ENCODE measurements at places on chromosomes 3 and 15.
A peak's percentile ranks its signal among the peaks of the same experiment; 100 is the strongest.

DNA sequence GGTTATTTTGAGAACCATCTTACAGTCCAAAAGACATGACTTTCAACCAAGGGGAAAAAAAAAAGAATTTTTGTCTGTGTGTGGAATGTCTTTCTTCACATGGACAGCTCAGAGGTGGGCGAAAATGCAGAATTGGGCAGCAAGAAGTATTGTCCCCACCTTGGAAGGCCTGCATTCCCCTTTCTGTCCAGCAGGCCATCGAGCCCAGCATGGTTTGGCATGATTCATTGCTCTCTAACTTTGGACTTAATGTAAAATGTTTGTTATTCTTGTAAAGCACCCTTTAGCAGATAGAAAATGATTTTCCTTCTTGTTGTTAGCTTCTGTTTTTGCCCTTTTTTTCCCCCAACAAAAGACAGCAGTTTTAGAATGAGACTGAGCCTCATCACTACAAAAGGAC, 12.4 kb downstream of the MYO1E start:
- no peak overlapping the region for H3K27ac ChIP-seq
- H3K36me3 ChIP-seq = peaks cover 7% of the 10 kb centered on the region
- H3K4me1 ChIP-seq = peaks cover 30% of the 10 kb centered on the region

GRCh38 chr3:104359546-104359945, 1007.2 kb upstream of the ALCAM start:
- H3K27ac ChIP-seq = peak overlapping the region; percentile 91
- H3K36me3 ChIP-seq = no peaks in the 10 kb centered on the region
- peak overlapping the region; percentile 34 for H3K4me3 ChIP-seq

DNA sequence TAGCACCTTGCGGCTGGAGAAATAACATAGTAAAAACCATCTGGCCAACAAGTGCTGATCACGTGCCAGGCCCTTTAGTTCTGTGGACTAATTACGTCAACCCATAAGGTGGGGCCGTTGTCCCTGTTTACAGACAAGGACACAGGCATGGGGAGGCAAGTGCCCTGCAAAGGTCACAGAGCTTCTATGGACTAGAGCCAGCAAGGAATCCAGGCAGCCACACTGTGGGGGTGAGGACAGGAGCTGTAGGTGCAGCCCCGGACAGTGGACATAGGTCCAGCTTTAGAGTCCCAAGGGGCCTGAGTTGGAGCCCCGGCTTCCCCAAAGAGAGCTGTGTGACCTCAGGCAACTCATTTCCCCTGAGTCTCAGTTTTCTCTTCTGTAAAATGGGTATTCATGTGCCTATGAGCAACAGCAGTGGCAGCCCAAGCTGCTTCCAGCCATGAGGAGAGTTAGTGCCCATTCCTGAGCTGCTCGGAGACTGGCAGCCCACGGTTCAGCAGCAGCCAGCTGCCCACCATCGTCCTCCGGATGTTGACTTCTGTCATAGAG, 13.9 kb downstream of the CHST13 start:
- H3K4me1 ChIP-seq = peaks cover 13% of the 10 kb centered on the region
- H3K4me3 ChIP-seq = no peak overlapping the region
- DNase-seq = peak; percentile 70
- H3K27ac ChIP-seq = no peak overlapping the region

- H3K36me3 ChIP-seq = no peaks in the 10 kb centered on the region
- H3K4me3 ChIP-seq = no peak overlapping the region
- H3K4me1 ChIP-seq = no peaks in the 10 kb centered on the region
Measured at GRCh38 chr3:117165601-117166051, 456.0 kb downstream of the TUSC7 start.

- DNase-seq = no peak
- peaks cover 2% of the 10 kb centered on the region for H3K36me3 ChIP-seq
- no peak overlapping the region for H3K27ac ChIP-seq
- H3K4me3 ChIP-seq = no peak overlapping the region
Measured at GRCh38 chr15:94130504-94130903, 100.9 kb upstream of the MCTP2 start.

DNA sequence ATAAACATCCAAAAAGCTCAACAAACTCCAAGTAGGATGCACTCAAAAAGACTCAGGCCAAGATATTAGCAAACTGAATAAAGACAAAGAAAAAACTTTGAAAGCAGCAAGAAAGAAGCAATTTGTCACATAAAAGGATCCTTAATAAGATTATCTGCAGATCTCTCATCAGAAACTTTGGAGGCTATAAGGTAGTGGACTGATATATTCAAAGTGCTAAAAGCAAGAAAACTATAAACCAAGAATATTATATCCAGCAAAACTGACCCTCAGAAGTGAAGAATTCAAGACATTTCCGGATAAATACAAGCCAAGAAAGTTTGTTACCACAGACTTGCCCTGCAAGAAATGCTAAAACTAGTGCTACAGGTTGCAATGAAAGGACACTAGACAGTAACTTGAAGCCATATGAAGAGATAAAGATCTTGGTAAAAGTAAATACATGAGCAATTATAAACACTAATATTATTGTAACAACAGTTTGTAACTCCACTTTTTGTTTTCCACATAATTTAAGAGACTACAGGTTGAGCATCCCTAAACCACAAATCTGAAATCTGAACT, 23.6 kb downstream of the C3orf33 start:
- H3K27ac ChIP-seq = no peak overlapping the region
- no peaks in the 10 kb centered on the region for H3K27me3 ChIP-seq
- no peak for DNase-seq
- no peak overlapping the region for H3K4me3 ChIP-seq
- H3K36me3 ChIP-seq = peaks cover 8% of the 10 kb centered on the region
- H3K4me1 ChIP-seq = peaks cover 19% of the 10 kb centered on the region

DNA sequence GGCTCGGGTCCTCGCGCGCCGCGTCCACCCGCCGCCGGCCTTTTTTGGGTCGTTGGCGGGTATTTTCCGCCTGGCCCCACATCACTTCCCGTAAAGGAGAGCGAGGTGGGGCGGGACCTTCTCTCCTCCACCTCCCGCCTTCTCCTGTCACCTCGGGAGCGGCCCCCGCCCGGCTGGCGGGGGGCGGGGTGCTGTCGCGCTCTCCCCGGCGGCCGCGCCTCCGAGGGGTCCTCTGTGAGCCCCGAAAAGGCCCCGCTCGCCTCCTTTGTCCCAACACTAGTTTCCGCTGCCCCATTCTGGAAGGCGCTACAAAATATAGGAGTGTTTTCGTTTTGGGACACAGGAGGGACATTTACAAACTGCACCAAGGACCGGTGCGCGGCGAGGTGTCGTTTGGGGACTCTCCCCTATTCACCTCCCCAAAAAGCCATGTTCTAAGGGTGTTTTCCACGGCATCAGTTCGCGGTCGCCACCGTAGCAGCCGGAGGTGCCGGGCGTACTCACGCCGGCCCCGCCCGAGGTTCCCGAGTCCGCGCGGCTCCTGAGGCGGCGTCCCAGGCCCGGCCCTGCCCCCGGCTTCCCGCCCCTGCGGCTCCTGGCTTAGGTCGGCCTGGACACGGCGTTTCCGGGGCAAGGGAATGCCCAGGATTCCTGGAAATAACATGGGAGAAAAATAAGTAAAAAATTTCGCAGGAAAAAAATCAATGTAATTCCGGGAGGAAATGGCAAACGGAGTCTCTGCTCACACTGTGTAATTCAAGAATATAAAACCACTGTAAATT, at the start of gene RAB27A:
Gene RAB27A (minus strand): TSS at position 68 of the 782 bp plus-strand sequence. CDS start 54,879 bp downstream, outside the sequence.
- peaks cover 14% of the 10 kb centered on the region for H3K4me1 ChIP-seq
- no peaks in the 10 kb centered on the region for H3K36me3 ChIP-seq
- H3K27me3 ChIP-seq = no peaks in the 10 kb centered on the region
- H3K4me3 ChIP-seq = peak within 1 kb of the TSS; percentile 86
- peak within 1 kb of the TSS; percentile 84 for H3K27ac ChIP-seq

DNA sequence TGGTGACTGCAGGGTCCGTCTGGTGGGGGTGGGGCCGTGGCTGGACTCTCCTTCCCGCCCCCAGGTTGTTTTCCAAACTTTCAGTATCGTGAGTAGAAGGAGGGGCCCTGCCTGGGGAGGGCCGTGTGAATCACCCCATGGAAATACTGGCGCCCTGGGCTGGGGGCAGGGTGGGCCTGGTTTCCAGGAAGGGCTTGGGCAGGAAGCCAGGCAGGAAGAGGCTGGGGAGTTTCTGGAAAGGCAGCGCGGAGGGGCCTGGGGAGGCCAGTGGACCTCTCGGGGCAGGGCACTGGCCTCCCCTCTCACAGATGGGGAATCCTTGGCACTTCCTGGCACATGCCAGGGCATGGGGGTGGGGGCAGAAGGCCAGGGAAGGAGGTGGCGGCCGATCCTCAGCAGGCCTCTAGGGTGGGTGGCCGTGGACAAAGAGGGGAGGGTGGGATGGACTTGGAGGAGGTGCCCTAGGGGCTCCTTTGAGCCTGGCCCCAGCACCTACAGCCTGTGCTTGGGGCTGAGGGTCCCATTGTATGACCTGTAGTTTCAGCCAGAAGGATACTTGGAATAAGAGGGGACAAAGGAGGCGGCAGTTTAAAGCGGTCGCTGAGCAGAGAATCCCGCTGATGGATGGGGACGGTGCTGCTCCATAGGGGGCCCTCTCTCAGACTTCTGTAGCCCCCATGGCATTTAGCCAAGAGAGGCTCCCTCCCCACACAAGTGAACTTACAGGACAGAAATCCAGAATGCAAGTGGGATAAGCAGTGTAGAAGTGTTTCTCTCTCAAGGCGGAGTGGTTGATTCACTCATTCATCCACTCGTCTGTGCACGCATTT, 56.5 kb upstream of the GATA2 start:
- peak overlapping the region; percentile 93 for H3K27ac ChIP-seq
- H3K4me3 ChIP-seq = peak overlapping the region; percentile 61
- DNase-seq = no peak
- no peaks in the 10 kb centered on the region for H3K27me3 ChIP-seq
- no peaks in the 10 kb centered on the region for H3K36me3 ChIP-seq
- H3K4me1 ChIP-seq = peaks cover 47% of the 10 kb centered on the region

All from chondrocyte (in vitro differentiated cells).